SW480 (cell line): ENCODE measurements at places on chromosomes 11 and 22.
A peak's percentile ranks its signal among the peaks of the same experiment; 100 is the strongest.

DNA sequence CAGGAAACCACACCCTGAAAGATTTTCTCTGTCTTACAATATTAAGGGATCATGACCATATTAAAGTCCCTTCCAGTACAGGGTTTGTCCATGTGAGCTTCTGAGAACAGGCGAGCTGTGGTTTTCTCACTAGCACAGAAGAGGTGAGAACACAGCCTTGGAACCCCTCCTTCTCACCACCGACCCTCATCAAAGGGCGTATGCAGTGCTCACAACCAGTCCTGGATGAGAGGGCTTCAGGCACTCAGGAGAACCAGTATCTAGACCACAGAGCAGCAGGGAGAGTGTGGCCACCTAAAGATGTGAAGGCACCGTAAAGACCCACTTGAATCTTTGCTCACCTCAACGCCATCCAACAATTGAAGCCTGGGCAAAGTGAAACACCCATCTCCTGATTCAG is 397.0 kb downstream of the ETS1 start:
- no peak for DNase-seq

DNA sequence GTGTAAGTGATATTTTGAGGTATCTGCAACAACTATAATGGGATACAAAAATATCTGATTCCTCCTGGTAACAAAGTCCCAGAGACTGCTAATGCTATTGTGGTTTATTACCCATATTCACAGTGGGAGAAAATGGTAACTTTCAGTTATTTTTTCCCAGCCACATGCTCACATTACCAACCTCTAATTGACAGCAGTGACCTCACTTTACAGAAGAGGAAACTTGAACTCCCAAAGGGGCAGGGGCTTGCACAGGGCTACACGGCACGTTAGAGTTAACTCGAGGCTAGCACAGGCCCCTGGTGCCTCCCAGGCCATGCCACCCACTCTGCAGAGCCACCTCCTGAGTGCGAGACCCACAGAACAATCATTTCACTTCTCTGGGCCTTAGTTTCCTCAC is 132.4 kb downstream of the TENM4 start:
- DNase-seq: no peak

DNA sequence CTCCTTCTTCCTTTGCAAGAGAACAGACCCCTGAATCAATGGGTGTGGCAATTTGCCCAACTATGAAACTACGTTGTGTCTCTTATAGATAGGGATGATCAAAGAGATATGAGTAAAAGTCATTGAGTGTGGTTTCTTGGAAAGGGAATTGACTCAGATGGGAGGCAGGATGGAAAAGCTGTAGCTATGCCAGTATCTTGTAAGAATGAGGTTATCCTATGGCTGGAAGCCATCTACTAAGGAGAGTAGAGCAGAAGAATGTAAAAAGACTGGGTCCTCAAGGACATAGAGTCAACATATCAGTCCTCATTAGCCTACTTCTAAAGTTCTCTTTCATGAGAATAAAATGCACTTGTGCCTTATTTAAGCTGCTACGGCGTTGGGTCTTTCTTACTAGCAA is 78.9 kb upstream of the POU2AF2 start:
- DNase-seq: no peak

DNA sequence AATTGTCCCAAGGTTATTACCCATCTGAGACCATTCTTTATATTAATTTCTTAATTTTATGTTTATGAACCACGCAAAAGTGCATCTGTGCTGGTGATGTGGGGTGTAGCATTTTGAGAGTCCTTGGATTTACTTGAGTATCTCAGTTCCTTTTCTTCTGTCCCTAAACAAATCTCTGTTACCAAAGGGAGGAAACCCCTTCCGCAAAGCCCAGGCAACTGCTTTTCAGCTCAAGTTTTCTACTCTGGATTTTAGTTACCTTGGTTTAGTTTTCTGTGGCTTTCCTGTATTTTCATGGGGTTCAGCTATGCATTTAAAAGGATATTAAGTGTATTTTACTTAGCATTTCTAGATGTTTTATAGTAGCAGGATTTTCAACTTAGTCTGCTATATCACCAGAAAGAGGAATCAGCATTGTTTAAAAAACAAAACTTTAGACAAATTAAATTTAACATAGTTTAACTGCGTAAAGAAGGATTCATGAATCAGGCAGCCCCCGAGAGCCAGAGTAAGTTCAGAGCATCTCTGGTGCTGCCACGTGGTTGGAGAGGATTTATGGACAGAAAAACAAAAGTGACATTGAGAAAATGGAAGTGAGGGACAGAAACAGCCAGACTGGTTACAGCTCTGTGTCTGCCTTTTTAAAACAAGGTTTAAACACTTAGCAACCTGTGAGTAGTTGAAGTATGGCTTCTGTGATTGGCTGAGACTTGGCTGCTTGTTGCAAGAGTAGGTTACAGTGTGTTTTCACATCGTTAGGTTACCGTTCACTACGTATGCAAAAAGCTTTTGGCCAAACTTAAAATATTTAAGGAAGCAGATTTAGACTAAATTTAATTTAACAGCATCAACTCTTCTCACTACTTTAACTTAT is 9.6 kb downstream of the ADM start:
- peak; percentile 53 for DNase-seq

DNA sequence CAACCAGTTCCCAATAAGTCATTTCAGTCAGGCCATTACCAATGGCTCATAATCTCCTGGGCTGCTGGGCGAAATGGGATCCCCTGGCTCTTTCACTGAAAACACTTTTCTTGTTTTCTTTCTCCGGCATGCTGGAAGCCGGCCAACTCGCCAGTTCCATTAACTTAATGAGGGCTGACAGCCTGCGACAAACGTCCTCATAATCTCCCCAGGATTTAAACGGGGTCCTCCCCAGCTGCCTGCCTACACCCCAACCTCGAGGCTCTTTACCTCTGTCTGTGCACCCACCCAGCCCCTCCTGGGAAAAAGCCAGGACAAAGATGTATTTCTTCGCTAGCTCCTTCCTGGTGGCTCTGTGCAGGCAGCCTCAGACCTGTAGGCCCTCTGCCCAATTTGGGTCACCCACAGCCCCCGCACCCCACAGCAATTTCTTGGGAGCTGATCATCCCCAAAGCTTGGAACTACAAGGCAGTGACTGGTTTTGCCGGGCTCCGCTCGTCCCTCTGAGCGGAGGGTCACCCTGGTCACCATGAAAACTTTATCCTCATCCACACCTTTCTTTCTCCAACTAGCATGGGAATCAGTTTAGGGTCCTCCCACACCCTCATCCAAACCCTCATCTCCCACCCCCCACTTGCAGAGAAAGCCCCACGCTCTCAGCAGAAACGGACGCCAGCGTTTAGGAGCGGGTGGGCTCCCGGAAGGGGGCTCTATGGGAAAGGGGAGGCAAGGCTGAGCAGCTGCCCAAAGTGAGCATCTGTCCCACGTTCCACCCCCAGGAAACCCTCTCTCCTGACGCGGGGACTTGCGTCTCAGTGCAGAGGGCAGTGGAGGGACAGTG is 51.1 kb upstream of the KCNQ1OT1 start:
- no peak for DNase-seq

DNA sequence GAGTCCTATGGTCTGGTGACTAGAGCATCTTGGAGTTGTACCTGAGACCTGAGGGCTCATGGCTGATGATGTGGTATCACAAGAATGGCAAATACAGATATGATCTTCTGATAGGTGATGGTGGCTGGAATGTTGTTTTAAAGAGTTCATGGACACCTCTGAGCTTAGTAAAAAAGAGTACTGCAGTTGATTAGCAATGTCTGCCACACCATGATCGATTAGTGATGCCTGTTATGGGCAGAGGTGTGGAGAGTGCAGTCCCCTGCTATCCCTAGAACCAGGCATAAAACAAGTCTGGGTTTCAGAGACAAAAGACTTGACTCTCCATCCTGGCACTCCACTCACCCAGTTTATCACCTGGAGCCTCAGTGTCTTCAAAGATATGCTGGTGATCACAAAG is 1.4 kb upstream of the BATF2 start:
- peak; percentile 32 for DNase-seq

GRCh38 chr11:67482275-67482826 is 475 bp upstream of the AIP start:
- DNase-seq: no peak

GRCh38 chr22:27100789-27101188 is 443.4 kb downstream of the MIAT start:
- DNase-seq: peak; percentile 43

DNA sequence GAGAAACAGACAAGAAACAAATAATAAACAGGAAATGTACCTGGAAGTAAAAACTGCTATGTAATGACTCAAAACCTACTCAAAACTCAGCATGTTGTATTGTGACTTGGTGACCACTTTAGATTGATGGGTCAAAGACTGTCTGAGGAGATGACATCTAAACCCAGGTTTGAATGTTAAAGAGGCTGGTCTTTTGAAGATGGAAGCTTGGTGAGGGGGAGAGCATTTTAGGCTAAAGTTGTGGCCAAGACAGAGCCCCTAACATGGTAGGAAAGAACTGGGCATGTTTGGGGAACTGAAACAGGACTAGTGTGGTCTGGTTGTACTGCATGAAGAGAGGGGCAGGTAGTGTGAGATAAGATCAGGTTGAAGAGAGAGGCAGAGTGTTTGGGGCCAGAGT is 85.3 kb upstream of the MYO18B start:
- no peak for DNase-seq
